ENCODE measurements at places on chromosomes 7 and 10.
A peak's percentile ranks its signal among the peaks of the same experiment; 100 is the strongest.

DNA sequence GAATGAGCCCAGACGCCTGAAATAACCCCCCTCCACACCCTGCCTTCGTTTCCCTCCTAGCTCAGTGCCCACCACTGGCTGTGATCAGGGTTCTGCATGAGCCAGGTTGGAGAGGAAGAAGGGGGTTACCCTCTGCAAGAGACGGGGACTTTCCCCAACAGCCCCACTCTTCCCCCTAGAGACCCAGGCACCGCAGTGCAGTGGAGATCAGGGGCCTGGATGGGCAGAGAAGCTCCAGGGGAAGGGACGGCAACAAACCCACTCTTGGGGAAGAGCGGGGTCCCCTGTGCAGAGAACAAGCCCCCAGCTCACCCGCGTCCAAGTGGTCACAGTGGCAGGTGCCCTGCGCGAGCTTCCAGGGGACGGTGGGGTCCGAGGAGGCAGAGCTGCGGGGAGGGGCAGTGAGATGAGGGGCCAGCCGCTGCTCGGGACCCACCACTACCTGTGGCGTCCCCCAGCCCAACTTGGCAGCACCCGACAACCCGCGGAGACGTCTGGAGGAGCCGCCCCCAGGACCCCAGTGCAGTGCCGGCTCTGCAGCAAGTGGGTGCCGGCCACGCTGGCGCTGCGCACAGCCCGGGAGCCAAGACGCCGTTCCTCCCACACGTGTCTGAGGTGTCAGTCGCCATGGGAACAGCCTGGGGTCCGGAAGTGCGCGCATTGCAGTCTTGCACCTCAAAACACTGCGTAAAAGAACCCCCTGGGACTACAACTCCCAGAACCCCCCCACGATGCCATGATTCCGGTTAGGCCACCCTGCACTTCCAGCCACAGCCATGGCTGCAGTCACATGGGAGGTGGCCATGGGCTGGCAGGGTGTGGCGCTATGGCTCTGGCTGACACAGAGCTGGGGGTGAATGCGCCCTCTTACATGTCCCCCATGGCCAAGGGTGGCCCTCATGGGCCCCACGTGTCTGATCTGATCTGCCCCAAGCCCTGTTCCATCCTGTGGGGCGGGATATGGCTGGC, 45.8 kb upstream of the WIPI2 start:
- DNase-seq, result peak; percentile 55

GRCh38 chr7:85237721-85238120, 50.9 kb upstream of the SEMA3D start:
- DNase-seq, result no peak

DNA sequence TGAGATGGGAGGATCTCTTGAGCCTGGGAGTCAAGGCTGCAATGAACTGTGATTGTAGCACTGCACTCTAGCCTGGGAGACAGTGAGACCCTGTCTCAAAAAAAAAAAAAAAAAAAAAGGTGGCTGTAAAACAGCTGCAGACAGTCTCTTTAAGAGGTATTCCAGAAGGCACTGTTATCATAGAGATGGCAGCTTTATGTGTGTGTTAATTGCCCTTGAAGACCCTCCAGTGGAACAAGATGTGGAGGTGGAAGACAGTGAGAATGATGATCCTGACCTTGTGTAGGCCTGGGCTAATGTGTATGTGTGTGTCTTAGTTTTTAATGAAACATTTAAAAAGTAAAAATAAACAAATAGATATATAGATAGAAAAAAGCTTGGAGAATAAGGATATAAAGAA, 66.0 kb downstream of the ZNF487 start:
- no peak for DNase-seq

GRCh38 chr7:24943096-24943948, 36.7 kb downstream of the OSBPL3 start:
- DNase-seq, result no peak

DNA sequence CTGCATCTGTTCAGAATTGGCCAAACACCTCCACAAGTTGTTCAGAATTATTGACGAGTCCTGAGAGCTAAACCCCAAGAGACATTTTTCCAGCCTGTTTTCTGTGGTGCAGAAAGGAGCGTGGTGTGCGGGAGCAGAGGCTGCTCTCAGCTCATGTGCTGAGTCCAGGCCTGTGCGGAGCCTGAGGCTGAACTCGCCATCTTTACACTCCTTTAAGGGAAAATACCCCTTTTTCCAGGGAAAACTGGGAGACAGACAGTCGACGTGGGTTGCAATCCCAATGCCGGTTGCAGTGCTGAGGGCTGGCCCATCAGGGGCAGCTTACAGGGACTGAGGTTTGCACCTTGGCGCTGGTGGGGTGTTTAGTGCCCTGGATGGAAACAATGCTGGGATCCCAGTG, 112.2 kb downstream of the ADARB2 start:
- no peak for DNase-seq

DNA sequence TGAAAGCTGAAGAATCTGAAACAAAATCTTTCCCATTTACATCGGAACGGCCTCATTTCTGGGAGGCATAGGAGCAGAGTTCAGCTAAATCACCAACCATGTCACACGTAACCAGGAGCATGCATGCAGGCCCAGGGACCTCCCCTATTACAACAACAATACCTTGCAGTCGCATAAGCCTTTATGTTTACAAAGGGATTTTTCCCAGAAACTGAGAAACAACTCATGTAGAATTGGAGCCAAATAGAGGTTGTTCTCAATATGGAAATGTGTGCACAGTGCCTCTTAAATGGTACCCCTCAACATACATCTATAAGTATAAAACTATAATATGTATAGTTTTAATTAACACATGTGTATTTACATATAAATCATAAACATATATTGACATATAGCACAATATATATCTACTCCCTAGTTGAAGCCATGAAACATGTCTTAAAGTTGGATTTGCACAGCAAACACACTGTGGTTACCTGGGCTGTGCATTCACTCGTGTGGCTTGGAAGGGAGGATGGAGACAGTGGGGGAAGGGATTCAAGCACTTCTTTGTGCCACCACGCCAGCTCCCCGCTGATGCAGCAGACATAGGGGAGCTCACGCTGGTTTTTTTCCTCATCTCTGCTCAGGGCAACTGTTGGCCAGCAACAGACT, 35.0 kb upstream of the DGKI start:
- DNase-seq, result no peak

- no peak for DNase-seq
Observed at GRCh38 chr7:36692456-36692855, 31.8 kb downstream of the AOAH start.

DNA sequence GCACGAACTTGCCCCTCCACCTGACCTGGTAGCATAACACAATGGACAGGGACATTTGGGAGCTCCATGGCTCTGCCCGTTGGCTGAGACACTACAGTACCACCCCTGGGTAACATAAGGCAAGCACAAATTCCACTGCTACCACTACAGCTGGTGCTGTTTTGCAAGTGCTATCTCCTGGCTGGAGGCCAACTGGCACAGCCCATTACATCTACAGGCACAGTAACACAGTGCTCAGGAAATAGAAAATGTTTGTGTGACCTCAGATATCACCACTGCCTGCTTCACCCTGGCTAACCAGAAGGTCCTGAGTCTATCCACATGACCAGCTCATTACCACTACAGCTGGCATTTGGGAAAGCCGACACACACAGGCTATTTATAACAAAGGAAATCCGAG, 631.1 kb upstream of the MBL2 start:
- no peak for DNase-seq

- DNase-seq, result no peak
Observed at GRCh38 chr10:125708971-125709503, 10.5 kb upstream of the EDRF1 start.

DNA sequence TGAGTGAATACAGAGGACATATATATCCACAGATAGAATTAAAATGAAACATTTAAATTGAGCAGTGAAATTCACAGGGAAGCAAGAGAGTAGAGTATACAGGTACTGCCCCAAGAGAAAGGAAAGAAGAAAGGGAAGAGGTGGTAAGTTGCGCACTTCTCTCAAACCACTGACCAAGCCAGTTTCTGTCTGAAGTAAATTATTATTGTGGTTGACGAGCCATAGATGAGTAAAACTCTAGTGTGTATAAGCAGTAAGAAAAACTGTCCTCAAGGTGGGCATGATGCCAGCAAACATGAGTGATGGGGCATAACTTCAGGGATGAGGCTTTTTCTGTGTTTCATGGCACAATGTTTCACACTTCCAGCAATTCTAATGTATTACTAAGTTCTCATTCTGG, 4.4 kb upstream of the BET1 start:
- DNase-seq, result no peak

DNA sequence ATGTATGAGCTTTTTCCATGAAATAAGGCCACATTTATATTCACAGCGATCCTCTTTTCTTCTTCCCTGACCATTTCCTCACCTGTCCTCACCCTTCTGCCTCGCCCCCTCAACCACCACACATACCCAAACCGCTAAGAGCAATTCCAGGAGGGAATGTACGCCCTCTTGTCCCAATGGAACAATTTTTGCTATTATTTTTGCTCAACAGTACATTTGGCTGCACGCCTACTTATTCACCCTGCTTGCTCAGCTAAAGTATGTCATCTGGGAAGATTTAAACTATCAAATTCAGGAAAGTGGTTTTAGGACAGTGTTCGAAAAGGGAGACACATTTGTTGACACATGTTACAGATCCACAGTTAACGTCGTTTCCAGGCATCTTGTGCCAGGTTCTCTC, 252.7 kb downstream of the NEBL start:
- DNase-seq, result no peak

DNA sequence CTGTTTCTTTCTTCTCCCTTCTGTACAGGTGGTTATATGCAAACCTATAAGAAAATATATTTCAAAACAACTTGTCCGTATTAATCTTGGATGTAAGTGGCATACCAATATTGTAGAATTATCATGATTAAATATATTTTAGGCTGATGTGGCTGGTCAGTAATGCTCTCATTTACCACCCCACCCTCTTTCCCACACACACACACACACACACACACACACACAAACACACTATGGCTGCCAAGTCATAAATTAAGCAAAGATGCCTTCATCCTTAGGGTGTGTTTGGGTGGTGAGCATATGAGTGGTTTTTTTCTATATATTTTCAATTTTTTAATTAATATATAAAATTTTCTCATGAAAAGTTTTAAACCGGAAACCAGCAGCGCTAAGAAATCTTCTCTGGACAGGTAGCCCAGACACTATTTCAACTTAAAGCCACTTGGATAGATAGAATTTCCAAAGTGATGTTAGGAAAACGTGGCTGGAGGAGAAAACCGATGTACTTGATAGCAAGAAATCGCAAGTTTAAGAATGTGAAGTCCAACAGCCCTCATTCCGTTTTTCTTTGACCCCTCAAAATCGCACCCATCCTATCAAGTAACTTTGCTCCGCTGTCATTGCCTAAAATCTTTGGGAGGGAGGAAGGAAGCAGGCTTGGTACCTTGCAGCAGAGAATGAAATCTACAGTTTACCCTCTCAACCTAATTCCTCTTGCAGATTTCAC, 171.7 kb downstream of the FAM107B start:
- no peak for DNase-seq

DNA sequence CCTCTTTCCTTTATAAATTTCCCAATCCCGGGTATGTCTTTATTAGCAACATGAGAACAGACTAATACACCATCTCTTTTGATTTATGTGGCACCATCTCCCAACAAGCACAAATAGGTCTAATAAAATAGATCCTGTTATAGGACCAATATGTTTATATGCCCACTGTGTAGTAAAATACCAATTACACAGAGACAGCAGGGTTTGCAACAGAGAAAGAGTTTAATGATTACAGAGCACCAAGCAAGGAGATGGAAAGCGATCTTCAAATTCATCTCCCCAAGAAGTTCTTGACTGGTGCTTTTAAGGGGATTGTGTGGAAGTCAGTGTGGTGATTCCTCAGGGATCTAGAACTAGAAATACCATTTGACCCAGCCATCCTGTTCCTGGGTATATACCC, 33.5 kb upstream of the TECTB start:
- DNase-seq, result no peak

DNA sequence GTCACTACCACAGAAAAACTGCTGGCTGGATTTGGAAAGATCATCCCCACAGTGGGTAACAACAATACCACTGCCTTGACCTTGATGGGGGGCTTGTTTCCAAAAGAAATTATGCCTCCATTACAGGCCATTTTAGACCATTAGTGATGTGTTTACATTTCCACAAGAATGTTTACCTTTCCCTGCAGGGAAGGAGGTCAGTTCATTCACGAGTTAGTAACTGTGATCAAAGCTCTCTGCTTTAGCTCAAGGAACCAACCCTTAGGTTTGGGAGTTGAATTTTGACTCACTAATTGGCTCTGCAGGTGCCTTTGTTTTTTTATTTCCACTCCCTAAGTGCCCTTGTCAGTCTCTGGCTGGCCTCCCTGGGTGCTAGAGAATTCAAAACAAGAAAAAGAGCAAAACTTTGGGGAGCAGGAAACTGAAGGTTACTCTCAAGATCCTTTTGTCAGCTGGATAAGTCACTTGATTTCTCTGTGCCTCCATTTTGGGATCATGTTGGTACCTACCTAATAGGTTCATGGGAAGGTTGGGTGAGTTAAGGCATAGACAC, 41.1 kb upstream of the NUPR2 start:
- no peak for DNase-seq

GRCh38 chr10:15378569-15378968, 7.5 kb upstream of the FAM171A1 start:
- DNase-seq, result no peak

DNA sequence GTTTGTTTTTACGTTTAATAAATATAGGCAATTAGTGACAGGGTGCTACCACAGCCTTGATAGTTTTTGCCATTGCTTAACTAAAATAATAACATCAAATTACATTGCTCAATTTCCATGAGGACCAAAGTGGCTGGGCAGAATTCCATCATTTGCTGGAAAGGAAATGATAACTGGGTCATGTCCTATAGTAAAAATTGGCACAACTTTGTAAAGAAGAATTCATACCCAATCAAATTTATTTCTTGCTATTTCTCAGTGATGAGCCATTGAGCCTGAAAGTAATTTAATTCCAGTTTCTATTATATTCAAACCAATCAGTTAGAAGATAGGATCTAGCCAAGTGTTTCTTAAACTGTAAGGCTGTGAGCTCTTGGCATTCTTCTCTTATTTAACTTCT, 102.2 kb upstream of the CTTNBP2 start:
- no peak for DNase-seq

DNA sequence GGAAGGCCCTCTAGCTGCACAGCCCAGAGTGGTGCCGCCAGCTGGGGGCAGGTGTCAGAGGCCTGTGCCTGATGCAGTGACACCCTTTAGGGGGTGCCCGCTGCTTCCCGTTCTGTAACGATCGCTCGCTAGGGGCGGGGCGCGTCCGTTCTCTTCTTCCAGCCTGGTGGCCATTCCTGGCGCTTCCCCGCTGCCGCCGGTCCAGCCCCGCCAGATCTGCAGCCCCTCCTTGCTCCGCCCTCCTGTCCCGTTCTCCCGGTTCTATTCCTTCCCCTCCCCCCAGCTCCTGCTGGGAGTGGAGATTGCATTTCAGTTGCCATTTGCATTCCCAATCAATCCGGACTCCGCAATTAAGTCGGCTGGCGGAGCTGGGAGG, 39.2 kb downstream of the AGAP3 start:
- no peak for DNase-seq

DNA sequence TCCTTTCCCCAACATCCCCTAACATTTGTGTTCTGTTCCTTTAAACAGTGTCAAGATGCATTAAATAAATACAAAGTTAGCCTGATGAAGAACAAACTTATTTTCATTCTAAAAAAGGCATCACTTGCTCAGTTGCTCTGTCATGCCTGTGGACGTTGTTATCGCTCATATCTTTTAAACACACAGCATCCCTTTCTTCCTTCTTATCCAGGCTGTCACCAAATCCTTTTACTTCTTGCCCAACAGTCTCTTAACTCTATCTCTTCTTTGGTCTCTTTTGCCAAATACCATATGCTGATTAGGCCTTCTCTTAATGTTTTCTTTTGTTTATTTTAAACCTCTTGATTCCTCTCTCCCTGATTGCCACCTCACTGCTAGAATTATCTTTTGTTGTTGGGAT, 43.9 kb downstream of the DKK1 start:
- no peak for DNase-seq
